ENCODE measurements at places on chromosomes 5 and 9.

- peak; percentile 3 for DNase-seq
These were observed 25.0 kb upstream of the CAPSL start for GRCh38 chr5:35963381-35963843.

DNA sequence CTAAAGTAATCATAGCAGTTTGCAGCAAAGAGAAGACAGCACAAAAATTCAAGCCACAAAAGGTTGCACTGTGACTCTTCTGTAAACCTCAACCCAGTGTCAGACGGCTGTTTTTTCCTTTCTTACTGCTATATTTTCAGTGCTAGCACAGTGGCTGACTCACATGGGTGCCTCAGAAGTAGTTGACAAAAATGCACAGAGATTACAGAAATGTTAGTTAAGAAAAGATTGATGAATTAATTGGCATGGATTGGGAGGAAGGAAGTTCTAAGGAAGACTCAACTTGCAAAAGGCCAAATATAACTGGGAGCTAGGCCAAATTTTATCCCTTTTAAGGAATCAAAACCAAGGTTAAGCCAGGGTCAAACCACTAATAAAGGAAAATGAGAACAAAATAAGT is 43.7 kb upstream of the ITGA1 start:
- no peak for DNase-seq

DNA sequence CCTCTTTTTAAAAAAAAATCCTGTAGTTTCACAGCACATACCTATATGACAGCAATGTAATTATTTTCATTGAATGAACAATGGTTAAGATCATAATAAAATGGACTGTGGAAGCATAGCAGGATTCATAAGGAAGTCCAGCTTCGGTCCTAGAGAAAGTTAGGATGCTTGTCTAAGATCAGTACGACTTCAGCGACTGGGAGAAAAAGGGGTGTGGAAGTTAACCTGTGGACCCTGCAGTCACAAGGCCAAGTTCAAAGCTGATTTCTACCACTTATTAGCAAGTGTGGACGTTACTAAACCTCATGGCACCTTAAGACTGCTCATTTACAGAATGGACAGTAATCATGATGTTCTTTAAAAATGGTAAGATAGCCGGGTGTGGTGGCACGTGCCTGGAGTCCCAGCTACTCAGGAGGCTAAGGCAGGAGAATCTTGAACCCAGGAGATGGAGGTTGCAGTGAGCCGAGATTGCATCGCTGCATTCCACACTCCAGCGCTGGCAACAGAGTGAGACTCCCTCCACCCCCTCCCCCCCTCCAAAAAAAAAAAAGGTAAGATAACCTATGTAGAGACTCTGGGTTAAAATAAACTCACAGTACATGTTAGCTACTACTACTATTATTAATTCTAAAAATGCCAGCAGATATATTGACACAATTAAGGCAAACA is 71.6 kb upstream of the PCA3 start:
- DNase-seq = no peak

GRCh38 chr9:124939944-124940343 is 939 bp downstream of the GOLGA1 start:
- no peak for DNase-seq

DNA sequence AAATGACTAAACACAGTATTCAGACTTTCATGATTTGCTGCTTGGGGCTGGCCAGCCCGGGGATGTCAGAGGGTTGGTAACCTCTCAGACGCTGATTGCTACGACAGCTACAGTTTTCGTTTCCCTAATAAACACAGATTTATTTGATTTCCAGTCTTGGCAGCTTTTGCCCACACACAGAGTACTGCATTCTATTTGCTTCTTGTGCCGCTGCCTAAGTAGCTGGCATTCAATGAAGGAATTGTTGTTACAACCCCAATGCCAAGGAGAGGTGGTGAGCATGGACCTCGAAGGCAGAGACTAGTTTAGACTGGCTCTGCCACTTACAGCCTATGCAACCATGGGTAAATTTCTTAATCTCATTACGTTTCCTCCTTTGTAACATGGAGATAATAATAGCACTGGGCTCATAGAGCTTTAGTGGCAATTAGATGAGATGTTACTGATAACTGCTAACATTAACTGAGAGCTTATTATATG is 247.1 kb upstream of the PANK3 start:
- no peak for DNase-seq

GRCh38 chr5:25029004-25029403 is 384.2 kb upstream of the CDH10 start:
- peak; percentile 52 for DNase-seq

GRCh38 chr5:7828269-7828668 is 22.7 kb downstream of the CFAP90 start:
- no peak for DNase-seq

GRCh38 chr9:109401169-109401989 is 80.5 kb upstream of the EPB41L4B start:
- DNase-seq = no peak

- no peak for DNase-seq
These were observed 33.5 kb upstream of the CRB2 start for GRCh38 chr9:123322273-123323195.

DNA sequence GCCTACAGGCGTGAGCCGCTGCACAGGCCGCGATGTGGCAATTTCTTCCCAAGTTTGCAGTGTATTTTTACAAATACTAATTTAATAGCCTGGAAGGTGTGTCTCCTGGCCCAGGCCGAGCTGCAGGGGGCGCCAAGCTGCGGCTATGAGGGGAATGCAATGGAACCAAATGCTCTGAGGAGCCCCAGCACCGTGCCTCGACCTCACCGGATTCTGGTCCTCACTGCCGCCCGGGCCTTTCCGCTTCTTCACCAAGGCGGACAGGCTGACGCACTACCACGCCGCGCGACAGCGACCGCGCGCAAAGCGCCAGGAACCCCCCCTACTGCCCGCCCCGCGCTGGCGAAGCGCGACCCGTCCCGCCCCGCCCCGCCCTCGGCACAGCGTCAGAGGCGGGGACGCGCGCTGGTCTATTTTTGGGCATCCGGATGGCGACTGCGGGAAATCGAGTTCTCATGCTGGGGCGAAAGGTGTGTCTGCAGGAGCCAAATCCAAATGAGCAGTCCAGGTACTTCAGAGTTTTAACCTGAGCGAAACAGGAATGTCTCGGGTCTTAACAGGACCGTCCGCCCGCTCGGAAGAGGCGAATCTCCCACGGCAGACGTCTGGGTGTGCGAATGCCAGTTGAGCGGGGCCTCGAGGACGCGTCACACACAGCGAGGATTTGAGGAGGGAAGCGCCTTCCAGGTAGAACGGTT is 31.7 kb upstream of the PRXL2C start:
- DNase-seq = no peak

DNA sequence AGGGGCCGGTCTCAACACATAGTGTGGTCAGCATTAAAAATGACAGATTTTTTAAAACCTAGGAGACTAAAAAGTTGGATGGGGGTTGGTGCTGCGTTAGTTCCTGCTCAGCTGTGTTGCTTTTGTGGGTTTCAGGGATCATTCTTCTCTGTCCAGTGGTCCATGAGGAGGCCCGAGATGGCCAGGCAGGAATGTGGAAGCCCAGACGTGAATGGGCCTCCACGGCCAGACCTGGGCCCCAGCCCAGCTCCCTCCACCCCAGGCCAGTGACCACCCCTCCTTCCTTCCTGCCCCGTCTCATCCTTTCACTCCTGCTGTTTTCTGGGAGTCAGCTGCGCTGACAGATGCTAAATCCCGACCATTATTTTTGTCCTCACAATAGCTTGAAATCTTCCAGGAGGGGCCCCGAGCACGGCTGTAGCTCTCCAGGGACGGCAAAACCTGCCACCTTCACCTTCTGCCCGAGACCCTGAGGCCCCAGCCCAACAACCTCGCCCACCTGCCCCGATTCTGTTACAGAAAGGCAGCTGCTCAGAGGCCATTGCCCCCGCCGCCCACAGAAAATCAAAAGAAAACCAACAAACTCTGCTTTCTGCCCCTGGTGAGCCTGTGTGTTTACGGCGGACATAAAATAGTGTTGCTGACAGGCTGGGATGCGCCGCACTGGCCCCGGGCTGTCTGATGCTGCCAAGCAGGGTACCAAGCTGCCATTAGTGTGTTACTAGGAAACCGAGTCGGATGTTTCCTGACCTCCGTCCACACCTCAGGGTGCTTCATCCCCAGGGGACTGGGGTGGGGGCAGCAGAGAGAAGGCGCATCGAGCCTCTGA is 83.7 kb upstream of the SARDH start:
- peak; percentile 11 for DNase-seq

GRCh38 chr5:6950860-6951259 is 237.6 kb downstream of the TENT4A start:
- DNase-seq = no peak

GRCh38 chr9:133269537-133270362 is 5.3 kb downstream of the ABO start:
- no peak for DNase-seq

GRCh38 chr5:170252720-170253350 is 20.1 kb downstream of the C5orf58 start:
- no peak for DNase-seq

DNA sequence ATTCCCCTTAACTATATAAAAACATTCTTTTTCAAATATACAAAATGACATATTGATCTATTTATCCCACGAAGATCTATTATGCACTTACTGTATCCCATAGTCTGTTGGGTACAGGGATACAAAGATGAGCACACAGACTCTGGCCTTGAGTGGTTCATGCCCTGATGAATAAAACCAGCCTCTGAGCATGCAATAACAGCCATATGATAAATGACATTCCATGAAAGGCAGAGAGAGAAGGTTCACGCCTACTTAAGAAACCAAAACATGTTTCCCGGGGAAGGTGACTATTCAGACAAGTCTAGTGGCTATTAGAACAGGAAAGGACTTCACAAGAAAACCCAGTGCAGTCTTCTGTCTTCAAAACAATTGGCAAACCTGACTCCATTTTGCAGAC is 406.2 kb upstream of the BRINP1 start:
- DNase-seq = no peak

- DNase-seq = no peak
These were observed 57.9 kb downstream of the OSTF1 start for GRCh38 chr9:75146229-75146628.

GRCh38 chr5:180645274-180646204 is 3.9 kb downstream of the FLT4 start:
- no peak for DNase-seq

DNA sequence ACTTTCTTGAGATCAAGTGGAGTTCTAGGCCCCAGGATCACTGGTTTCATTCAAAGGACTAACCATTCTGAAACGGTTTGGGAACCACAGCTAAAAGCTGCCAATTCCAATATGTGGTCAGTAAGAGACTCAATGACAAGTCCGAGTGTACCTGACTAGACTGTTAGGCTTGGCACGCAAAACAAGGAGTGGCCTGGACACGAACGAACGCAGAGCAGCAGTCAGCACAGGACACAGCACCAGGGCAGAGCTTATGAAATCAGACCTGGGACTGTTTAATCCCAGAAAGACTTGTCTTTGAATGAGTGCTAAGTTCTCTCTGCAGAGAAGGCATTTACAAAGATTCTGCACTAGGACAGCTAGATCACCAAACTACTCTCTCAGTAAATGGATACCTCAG is 213.8 kb downstream of the GAPVD1 start:
- no peak for DNase-seq

DNA sequence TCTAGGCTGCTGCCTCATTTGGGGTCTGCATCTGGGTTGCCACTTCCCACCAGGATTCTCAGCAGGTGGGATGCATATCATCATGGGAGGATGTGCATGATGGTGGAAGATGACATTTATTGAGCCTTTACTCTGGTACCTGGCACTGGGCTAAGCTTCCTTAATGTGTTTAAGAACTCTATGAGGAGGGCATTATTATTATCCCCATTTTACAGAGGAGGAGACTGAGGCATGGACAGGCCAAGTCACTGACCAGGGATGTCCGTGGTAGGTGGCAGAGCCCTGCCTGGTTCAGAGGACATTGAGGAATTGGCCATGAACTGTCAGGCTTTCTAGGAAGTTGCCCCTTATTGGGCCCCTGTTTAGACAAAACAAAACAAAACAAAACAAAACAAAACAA is 31.1 kb upstream of the TIFAB start:
- DNase-seq = no peak

GRCh38 chr5:179533907-179534306 is 16.4 kb upstream of the RUFY1 start:
- no peak for DNase-seq

DNA sequence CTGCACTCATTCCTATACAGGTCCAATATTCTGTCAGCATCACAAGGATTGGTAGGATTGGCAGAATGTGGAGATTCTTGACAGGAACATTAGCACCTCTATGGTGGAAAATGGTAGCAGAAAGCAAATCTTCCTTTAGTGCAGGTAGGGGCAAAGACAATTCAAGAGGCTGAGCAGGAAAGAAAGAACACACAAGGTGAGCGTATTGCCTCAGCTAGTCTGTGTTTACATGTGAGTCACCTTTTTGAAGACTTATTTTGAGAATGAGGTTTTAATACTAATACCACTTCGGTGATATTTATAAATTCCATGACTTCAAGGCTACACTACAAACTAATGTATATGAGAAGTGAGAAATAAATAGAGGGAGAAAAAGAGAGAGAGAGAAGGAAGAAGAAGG is 717.0 kb downstream of the BRINP1 start:
- no peak for DNase-seq
